ENCODE measurements at places on chromosomes 3 and 15.

- no peaks in the 10 kb centered on the region for H3K4me1 ChIP-seq
- no peaks in the 10 kb centered on the region for H3K36me3 ChIP-seq
- H3K27ac ChIP-seq, result no peak overlapping the region
- no peaks in the 10 kb centered on the region for H3K27me3 ChIP-seq
- DNase-seq, result no peak
- H3K4me3 ChIP-seq, result no peak overlapping the region
Measured at GRCh38 chr3:31223278-31223677, 309.4 kb upstream of the STT3B start.

DNA sequence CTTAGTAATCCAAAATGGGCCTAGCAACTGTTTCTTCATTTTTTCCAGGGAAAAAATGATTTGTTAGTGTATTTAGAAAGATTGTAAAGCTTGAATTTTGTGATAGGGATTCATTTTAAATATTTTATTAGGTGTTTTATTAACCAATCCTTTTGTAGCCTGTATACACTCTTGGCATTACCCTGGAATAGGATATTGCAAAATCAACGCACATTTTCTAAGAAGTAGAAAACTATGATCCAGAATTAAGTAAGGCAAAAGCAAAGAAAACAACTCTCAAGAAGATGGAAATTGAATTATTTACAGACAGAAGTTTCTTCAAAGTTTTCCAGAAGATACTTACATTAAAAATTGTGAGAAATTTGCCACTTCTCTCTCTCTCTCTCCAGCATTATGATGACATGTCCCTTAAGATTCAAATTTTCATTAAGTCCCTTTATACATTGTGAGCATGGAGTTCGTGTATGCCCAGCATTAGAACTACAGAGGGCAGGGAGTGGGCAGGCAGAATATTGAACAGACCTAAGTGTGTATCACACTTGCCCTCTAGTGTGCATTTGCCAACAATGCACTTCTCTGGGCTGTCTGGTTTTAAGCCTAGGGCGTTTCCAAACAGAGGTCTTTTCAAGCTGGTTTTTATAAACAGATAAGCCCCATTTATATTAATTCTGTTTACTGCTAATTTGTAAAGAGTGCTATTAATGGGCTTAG lies 28.5 kb upstream of the CMSS1 start:
- no peak overlapping the region for H3K27ac ChIP-seq
- peaks cover 11% of the 10 kb centered on the region for H3K4me1 ChIP-seq
- H3K27me3 ChIP-seq, result no peaks in the 10 kb centered on the region
- DNase-seq, result no peak

- no peak for DNase-seq
- no peaks in the 10 kb centered on the region for H3K27me3 ChIP-seq
- H3K27ac ChIP-seq, result no peak overlapping the region
- H3K4me3 ChIP-seq, result no peak overlapping the region
- H3K4me1 ChIP-seq, result peaks cover 12% of the 10 kb centered on the region
Measured at GRCh38 chr3:47365213-47366153, 15.3 kb upstream of the PTPN23 start.

GRCh38 chr3:55370272-55370671 lies 116.8 kb downstream of the WNT5A start:
- peak; percentile 75 for DNase-seq
- no peaks in the 10 kb centered on the region for H3K27me3 ChIP-seq
- no peak overlapping the region for H3K4me3 ChIP-seq
- H3K4me1 ChIP-seq, result peaks cover 22% of the 10 kb centered on the region
- no peak overlapping the region for H3K27ac ChIP-seq
- no peaks in the 10 kb centered on the region for H3K36me3 ChIP-seq

- no peaks in the 10 kb centered on the region for H3K27me3 ChIP-seq
- DNase-seq, result no peak
- H3K27ac ChIP-seq, result no peak overlapping the region
- H3K36me3 ChIP-seq, result no peaks in the 10 kb centered on the region
- H3K4me1 ChIP-seq, result peaks cover 3% of the 10 kb centered on the region
Measured at GRCh38 chr3:114858329-114858728, 288.8 kb downstream of the ZBTB20 start.

DNA sequence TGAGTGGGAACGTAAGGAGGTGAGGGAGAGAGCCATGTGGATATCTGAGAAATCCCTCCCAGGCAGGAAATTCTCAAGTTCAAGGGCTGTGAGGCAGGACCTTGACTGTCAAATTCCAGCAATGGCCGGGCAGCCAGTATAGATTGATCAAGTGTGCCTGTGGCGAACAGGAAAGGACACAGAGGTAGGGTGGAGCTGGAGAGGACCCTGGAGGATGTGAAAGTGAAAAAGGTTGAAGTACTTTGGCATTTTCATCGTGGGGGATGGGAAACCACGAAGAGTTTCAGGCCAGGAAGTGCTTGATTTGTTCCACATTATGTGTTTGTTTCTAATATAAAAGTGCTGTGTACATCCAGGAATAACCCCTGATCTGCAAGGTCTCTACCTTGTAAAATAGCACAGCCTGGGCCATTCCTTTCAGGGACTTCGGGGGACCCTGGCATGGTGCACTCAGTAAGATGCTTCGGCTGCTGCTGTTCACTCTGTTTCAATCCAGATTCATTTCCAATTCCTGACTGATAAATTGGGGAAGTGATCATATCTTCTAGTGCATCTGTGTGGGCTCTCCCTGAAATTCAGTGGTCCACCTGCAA lies 156.6 kb downstream of the MCTP2 start:
- no peak overlapping the region for H3K4me3 ChIP-seq
- no peaks in the 10 kb centered on the region for H3K36me3 ChIP-seq
- DNase-seq, result no peak
- no peak overlapping the region for H3K27ac ChIP-seq
- H3K4me1 ChIP-seq, result no peaks in the 10 kb centered on the region

GRCh38 chr3:171315101-171315500 lies 145.1 kb downstream of the TNIK start:
- no peak overlapping the region for H3K4me3 ChIP-seq
- no peaks in the 10 kb centered on the region for H3K36me3 ChIP-seq
- H3K4me1 ChIP-seq, result peaks cover 26% of the 10 kb centered on the region
- H3K27me3 ChIP-seq, result no peaks in the 10 kb centered on the region
- DNase-seq, result no peak

DNA sequence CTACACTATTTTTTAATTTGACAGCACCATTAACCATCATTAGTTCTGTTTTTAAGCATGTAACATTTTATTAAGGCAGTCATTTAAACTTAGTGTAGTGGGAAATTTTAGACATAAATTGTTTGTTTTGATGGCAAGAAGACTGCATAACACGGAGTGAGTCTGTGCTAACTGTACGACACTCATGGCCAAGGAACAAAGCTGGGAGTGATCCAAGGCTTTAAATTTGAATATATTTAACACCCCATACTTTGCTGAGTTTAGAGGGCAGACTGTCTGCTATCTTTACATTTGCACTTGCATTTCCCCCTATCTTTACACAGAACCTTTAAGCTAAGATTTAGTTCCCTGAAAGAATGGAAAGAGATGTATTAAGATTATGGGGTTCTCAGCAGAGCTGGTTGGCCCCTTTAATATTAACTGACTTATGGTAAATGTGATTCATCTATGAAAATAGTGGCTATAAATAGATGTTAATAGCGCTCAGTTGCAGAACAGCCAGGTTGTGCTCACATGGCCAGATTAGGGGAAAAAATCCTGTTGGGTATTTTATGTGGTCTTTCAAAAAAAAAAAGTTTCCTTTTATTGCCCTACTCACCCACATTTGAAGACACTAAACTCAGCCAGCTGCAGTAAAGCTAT lies 120.7 kb downstream of the CMSS1 start:
- H3K4me1 ChIP-seq, result peaks cover 56% of the 10 kb centered on the region
- H3K36me3 ChIP-seq, result no peaks in the 10 kb centered on the region
- H3K27me3 ChIP-seq, result no peaks in the 10 kb centered on the region
- no peak overlapping the region for H3K4me3 ChIP-seq
- H3K27ac ChIP-seq, result peak overlapping the region; percentile 75

GRCh38 chr3:111859061-111859973 lies at the start of gene PHLDB2:
Gene PHLDB2 (plus strand): TSS chr3:111859265. CDS start chr3:111884078, 24,813 bp downstream.
- peak within 1 kb of the TSS; percentile 83 for H3K4me3 ChIP-seq
- no peaks in the 10 kb centered on the region for H3K36me3 ChIP-seq
- peaks cover 42% of the 10 kb centered on the region for H3K4me1 ChIP-seq
- H3K27me3 ChIP-seq, result no peaks in the 10 kb centered on the region
- no peak for DNase-seq

- H3K27ac ChIP-seq, result no peak overlapping the region
- no peaks in the 10 kb centered on the region for H3K36me3 ChIP-seq
- H3K4me3 ChIP-seq, result no peak overlapping the region
- H3K4me1 ChIP-seq, result no peaks in the 10 kb centered on the region
- no peaks in the 10 kb centered on the region for H3K27me3 ChIP-seq
Measured at GRCh38 chr15:45099549-45100165, 14.3 kb downstream of the DUOX2 start.

- H3K36me3 ChIP-seq, result no peaks in the 10 kb centered on the region
- DNase-seq, result no peak
- no peaks in the 10 kb centered on the region for H3K27me3 ChIP-seq
- H3K4me3 ChIP-seq, result no peak overlapping the region
- H3K27ac ChIP-seq, result no peak overlapping the region
- no peaks in the 10 kb centered on the region for H3K4me1 ChIP-seq
Measured at GRCh38 chr3:127467391-127467790, 123.1 kb downstream of the TPRA1 start.

DNA sequence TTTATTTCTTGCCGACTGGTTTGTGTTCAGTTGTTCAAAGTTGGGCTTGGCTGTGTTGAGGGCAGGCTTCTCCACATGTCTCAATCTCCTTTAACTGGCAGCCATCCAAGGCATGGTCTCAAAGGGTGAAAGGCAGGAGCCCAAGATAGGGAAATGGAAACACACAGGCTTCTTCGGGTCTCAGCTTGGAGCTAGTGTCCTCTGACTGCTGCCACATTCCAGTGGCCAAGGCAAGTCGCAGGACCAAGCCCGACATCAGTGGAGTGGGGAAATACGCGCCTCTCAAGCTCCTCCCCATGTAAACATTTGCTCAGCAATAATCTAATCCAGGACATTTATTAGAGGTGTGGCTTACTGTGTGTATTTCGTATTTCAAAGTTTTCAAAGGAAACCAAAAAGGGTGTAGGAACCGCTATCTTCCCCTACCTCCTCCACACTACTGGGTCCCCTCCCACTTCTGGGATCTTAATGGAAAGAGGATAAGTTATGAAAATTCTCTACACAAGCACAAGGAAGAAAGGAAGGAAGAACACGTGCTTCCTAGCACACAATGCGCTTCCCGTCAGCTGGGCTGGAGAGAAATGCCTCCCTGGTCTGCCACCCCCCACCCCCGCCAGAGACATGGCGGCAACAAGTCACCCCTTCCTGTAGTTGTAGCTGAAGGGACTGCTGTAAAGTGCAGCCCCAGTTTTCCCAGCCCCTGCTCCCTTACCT lies 181.7 kb downstream of the FAM43A start:
- peaks cover 40% of the 10 kb centered on the region for H3K4me1 ChIP-seq
- H3K27me3 ChIP-seq, result no peaks in the 10 kb centered on the region
- H3K36me3 ChIP-seq, result no peaks in the 10 kb centered on the region
- no peak overlapping the region for H3K4me3 ChIP-seq
- DNase-seq, result no peak
- H3K27ac ChIP-seq, result peak overlapping the region; percentile 53

DNA sequence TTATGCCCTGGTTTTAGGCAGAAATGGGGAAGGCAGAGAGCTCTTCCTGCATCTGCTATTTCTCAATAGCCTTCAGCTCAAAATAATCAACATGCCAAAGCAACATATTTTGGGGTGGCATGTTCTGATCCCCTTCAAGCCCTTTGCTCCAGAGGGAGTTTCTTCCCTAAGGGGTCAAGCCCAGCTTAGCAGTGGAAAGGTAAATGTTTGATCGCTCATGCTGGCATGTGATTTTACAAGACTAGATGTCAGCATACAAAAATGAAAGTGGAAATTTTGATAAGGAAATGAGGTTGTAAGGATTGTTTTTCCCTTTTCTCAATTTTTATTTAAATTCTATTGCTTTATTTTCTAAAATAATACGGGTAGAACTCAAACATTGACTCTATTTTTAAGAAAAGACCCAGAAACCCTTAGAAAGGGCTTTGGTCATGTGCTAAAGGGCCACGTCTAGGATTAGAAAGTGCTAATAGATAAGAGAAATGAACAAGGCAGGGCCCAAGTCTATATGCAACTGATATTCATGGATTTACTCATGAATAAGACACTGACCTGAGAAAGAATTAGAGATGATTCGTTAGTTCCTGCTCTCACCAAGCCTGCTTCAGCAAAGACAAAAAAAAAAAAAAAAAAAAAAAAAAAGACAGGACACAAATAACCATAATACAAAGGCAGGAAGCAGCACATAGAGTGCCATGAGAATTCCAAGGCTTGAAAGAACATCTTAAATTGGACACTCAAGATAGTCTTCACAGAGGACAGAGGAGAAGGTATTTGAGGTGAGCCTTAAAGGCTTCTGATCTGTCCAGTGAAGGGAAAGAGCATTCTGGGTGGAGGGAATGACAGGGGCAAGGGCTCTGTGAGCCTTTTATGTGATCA lies 55.0 kb upstream of the NR2E3 start:
- no peak for DNase-seq
- H3K27me3 ChIP-seq, result no peaks in the 10 kb centered on the region
- no peak overlapping the region for H3K4me3 ChIP-seq
- no peak overlapping the region for H3K27ac ChIP-seq
- H3K36me3 ChIP-seq, result no peaks in the 10 kb centered on the region
- H3K4me1 ChIP-seq, result no peaks in the 10 kb centered on the region

- H3K4me1 ChIP-seq, result peaks cover 21% of the 10 kb centered on the region
- DNase-seq, result no peak
- H3K4me3 ChIP-seq, result peak overlapping the region; percentile 60
- peaks cover 4% of the 10 kb centered on the region for H3K27me3 ChIP-seq
- peak overlapping the region; percentile 8 for H3K27ac ChIP-seq
- H3K36me3 ChIP-seq, result no peaks in the 10 kb centered on the region
Measured at GRCh38 chr3:160450846-160451245, 1.3 kb upstream of the TRIM59 start.

DNA sequence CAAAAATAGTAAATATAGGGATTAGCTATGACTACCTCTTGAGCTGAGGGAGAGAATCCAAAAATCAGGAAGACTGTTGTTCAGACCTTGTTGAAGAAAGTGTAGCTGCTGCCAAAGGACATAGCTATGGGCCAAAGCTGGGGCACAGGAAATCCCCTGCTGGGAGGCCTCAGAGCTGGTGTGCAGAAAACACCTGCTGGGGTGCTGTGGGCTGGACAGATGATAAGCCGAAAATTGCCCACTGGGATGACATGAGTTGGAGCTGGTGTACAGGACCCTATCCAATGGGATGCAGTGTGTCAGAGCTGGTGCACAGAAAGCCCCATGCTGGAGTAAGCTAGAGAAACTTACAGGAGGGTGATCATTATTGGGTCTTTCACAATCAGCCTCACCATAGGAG lies 121.9 kb downstream of the NEO1 start:
- no peak for DNase-seq
- no peaks in the 10 kb centered on the region for H3K4me1 ChIP-seq
- H3K4me3 ChIP-seq, result no peak overlapping the region
- no peaks in the 10 kb centered on the region for H3K27me3 ChIP-seq
- no peak overlapping the region for H3K27ac ChIP-seq
- no peaks in the 10 kb centered on the region for H3K36me3 ChIP-seq

GRCh38 chr3:179842061-179842460 lies 189.2 kb downstream of the USP13 start:
- H3K27me3 ChIP-seq, result no peaks in the 10 kb centered on the region
- no peaks in the 10 kb centered on the region for H3K4me1 ChIP-seq
- H3K27ac ChIP-seq, result no peak overlapping the region
- no peak overlapping the region for H3K4me3 ChIP-seq
- H3K36me3 ChIP-seq, result no peaks in the 10 kb centered on the region

GRCh38 chr3:28978092-28978491 lies 302.8 kb upstream of the RBMS3 start:
- H3K36me3 ChIP-seq, result no peaks in the 10 kb centered on the region
- no peak overlapping the region for H3K4me3 ChIP-seq
- no peaks in the 10 kb centered on the region for H3K4me1 ChIP-seq
- DNase-seq, result no peak
- no peaks in the 10 kb centered on the region for H3K27me3 ChIP-seq

- H3K4me3 ChIP-seq, result peak overlapping the region; percentile 20
- DNase-seq, result no peak
- H3K4me1 ChIP-seq, result peaks cover 14% of the 10 kb centered on the region
- H3K36me3 ChIP-seq, result no peaks in the 10 kb centered on the region
Measured at GRCh38 chr15:97874139-97874538, 86.4 kb upstream of the ARRDC4 start.
